Neural progenitor cell (in vitro differentiated cells): ENCODE measurements at places on chromosomes 7 and 10.
A peak's percentile ranks its signal among the peaks of the same experiment; 100 is the strongest.

DNA sequence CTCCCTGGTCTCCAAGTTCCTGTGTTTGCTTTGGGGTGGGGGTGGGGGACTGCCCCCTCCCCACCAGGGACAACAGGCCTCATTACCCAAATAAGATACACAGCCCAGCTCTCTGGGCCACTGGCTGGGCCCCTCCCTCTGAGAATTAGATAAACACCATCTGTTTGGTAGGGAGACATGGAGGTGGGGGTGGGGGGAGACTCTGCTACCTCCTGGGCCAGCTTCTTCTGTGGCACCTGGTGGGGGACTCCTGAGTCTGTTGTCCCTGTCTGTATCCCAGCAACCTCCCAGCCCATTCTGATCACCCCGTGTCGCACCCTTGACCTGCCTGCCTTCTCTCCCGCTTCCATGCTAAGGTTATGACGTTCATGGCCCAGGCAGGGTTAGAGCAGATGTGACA, 5.8 kb downstream of the MLXIPL start:
- no peak overlapping the region for H3K4me3 ChIP-seq
- no peaks in the 10 kb centered on the region for H3K36me3 ChIP-seq
- H3K4me1 ChIP-seq = peaks cover 9% of the 10 kb centered on the region

GRCh38 chr7:5382281-5382892, 41.2 kb downstream of the TNRC18 start:
- peaks cover 18% of the 10 kb centered on the region for H3K4me1 ChIP-seq
- H3K27me3 ChIP-seq = no peaks in the 10 kb centered on the region
- peak overlapping the region; percentile 27 for H3K4me3 ChIP-seq
- H3K36me3 ChIP-seq = no peaks in the 10 kb centered on the region

DNA sequence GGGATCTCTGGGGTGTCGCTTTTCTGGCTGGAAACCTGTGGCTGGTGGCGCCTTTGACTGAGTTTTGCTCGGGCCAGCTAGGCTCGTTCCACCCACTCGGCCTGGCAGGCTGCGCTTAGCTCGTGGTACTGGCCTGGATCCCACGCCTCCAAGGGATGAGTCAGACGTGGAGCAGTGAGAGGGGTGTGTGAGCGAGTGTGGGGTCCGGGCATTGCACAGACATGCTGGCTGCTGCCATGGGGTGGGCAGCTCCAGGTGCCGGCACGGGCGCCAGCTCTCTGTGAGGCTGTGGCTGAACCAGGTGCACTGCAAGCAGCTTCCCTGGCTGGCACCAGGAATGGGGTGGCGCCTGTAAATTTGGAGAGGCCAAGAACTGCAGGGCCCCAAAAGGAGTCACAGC, 63.1 kb upstream of the CACNA2D1 start:
- H3K27me3 ChIP-seq = no peaks in the 10 kb centered on the region
- no peaks in the 10 kb centered on the region for H3K4me1 ChIP-seq
- H3K27ac ChIP-seq = no peak overlapping the region
- H3K36me3 ChIP-seq = no peaks in the 10 kb centered on the region
- no peak overlapping the region for H3K4me3 ChIP-seq

GRCh38 chr10:67011981-67012380, 86.1 kb downstream of the LRRTM3 start:
- no peak for DNase-seq
- H3K36me3 ChIP-seq = no peaks in the 10 kb centered on the region
- no peaks in the 10 kb centered on the region for H3K27me3 ChIP-seq
- no peaks in the 10 kb centered on the region for H3K4me1 ChIP-seq

GRCh38 chr10:102764470-102765161, 20.9 kb downstream of the WBP1L start:
- H3K4me1 ChIP-seq = peaks cover 9% of the 10 kb centered on the region
- H3K27me3 ChIP-seq = no peaks in the 10 kb centered on the region
- DNase-seq = no peak
- H3K36me3 ChIP-seq = no peaks in the 10 kb centered on the region

- no peak overlapping the region for H3K4me3 ChIP-seq
- peak; percentile 82 for DNase-seq
- no peaks in the 10 kb centered on the region for H3K36me3 ChIP-seq
- peaks cover 10% of the 10 kb centered on the region for H3K4me1 ChIP-seq
- H3K27ac ChIP-seq = no peak overlapping the region
Observed at GRCh38 chr10:107814865-107815487, 650.5 kb upstream of the SORCS1 start.
